ENCODE measurements at places on chromosomes 5 and 9. TPM values are rescaled to one million over a fixed set of nuclear protein-coding genes. Genes with fewer than 3 reads are reported as not detected.

Gene PCDHA5
- total RNA-seq, result under 0.01 TPM

Gene ADGRV1
- total RNA-seq, result under 0.01 TPM

Gene LCN15
- total RNA-seq, result not detected

Gene AK1
- total RNA-seq, result 37.1 TPM

Gene STARD4
- total RNA-seq, result 147 TPM

Gene FOXE1
- total RNA-seq, result under 0.01 TPM

Gene GABRA6
- total RNA-seq, result not detected

Measured in fibroblast of villous mesenchyme (primary cell).